ENCODE measurements at places on chromosomes 6 and 20. TPM values are rescaled to one million over a fixed set of nuclear protein-coding genes. Genes with fewer than 3 reads are reported as not detected.

GRCh38 chr6:1604158-1605003 lies 5.3 kb upstream of the FOXC1 start:
- H3K4me3 ChIP-seq, result peak overlapping the region; percentile 55
- H3K27ac ChIP-seq, result peak overlapping the region; percentile 100
- no peaks in the 10 kb centered on the region for H3K4me1 ChIP-seq
- peak; percentile 82 for DNase-seq

DNA sequence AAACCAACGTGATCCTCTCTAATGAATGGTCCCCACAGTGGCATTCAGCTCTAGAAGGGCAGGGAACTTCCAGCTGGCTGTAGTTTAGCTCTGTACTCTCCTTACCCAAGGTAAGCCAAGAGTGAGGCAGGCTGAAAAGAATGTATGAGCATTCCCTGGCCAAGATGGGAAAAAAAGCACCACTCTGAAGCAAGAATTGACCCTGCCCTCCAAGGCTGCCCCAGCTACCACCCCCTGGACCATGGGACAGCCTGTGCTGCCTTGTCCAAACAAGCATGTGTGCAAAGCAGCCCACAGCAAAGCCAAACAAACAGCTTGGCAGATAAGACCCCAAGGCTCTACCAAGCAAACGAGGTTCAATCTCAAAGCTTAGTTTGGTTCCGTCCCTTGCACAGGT lies 73.9 kb downstream of the GFOD1 start:
- H3K36me3 ChIP-seq, result no peaks in the 10 kb centered on the region
- no peak overlapping the region for H3K4me3 ChIP-seq
- H3K27ac ChIP-seq, result peak overlapping the region; percentile 58
- peak; percentile 81 for DNase-seq
- no peaks in the 10 kb centered on the region for H3K4me1 ChIP-seq

DNA sequence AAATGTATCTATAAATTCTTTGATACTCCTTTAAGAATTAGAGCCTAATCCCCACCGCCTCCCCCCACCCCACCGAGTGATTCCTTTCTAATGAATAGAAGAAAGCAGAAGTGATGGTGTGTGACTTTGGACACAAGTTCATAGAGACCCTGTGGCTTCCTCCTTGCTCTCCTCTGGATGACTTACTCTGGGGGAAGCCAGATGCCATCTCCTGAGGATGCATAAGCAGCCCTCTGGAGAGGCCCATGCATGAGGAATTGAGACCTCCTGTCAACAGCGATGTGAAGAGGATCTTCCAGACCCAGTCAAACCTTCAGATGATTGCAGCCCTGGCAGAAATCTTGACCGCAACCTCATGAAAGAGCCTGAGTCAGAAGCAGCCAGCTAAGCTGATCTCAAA lies 21.1 kb downstream of the AHCY start:
- no peak for DNase-seq
- no peaks in the 10 kb centered on the region for H3K36me3 ChIP-seq
- H3K27me3 ChIP-seq, result no peaks in the 10 kb centered on the region
- H3K4me3 ChIP-seq, result no peak overlapping the region
- no peak overlapping the region for H3K27ac ChIP-seq

DNA sequence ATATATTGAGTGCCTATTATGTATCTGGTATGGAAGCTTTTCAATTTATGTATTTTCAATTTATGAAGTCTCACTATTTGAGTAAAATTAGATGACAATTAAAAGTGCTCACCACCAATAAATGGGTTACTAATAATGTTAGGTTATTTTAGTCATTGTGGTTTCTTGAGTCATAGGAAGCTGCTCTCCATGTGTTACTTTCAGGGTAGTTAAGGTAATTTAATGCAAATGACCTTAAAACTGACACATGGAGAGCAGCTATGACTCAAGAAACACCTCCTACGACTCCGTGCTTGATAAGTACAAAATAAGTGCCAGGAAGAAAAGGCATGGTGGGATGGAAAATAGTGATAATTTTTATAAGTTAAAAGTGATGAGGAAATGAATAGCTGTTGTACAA lies 16.5 kb upstream of the TINAG start:
- no peak for DNase-seq
- H3K27me3 ChIP-seq, result no peaks in the 10 kb centered on the region
- H3K4me1 ChIP-seq, result no peaks in the 10 kb centered on the region
- no peaks in the 10 kb centered on the region for H3K36me3 ChIP-seq

DNA sequence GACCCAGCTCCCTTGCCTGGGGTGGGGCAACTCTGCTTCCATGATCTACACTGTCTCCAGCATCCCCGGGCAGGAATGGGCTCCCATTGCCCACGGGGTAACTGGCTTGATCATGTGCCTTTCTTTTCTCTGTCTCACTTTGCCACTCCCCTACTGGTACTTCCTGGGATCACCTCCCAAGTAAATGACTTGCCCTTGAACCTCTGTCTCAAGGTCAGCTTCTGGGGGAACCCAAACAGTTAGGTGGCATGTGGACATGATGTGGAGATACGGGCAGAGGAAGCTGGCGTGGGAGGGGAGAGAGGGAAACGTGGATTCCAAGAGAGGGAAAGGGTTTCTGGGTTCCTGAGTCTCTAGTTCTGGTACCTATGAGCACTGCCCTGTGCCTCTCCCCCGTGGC lies 63.8 kb upstream of the RALY start:
- H3K4me3 ChIP-seq, result no peak overlapping the region
- no peaks in the 10 kb centered on the region for H3K27me3 ChIP-seq
- no peaks in the 10 kb centered on the region for H3K36me3 ChIP-seq
- no peak overlapping the region for H3K27ac ChIP-seq
- no peaks in the 10 kb centered on the region for H3K4me1 ChIP-seq

GRCh38 chr6:44841829-44842228 lies 454.3 kb downstream of the CDC5L start:
- no peaks in the 10 kb centered on the region for H3K4me1 ChIP-seq
- no peak overlapping the region for H3K27ac ChIP-seq
- H3K4me3 ChIP-seq, result no peak overlapping the region
- no peaks in the 10 kb centered on the region for H3K36me3 ChIP-seq
- no peaks in the 10 kb centered on the region for H3K27me3 ChIP-seq

The MICA gene
- 19.8 TPM for total RNA-seq

The SRSF12 gene
- total RNA-seq, result 1.9 TPM

Data from aorta (tissue), 5 donors.